ENCODE measurements at places on chromosomes 16 and 17. TPM values are rescaled to one million over a fixed set of nuclear protein-coding genes. Genes with fewer than 3 reads are reported as not detected.

- no peak for DNase-seq
- no peaks in the 10 kb centered on the region for H3K4me1 ChIP-seq
- no peak overlapping the region for H3K4me3 ChIP-seq
- H3K27ac ChIP-seq = no peak overlapping the region
Observed at GRCh38 chr17:48503747-48504146, 27.1 kb downstream of the HOXB1 start.

DNA sequence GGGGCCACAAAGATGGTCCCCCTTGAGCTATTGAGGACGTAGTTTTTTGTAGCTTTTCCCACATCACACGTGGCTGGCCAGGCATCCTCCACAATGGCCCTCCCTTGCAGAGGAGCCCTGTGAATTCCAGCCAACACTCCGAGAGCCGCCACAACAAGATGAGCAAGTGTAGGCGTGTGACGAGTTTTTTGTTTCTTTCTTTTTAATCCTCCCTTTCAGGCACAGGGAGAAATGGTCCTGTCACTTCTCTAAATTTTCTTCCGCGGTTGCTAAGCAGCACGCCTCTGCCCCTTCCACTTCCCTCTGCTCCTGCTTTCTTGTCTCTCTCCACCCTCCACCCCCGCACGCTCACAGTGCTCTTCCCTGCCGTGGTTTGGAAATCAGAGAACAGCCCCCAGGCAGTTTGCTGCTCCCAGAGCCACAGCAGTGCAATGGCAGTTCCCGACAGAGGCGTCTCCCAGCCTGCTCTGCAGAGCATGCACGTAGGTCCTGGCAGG is 68.0 kb upstream of the MRTFB start:
- H3K27me3 ChIP-seq = no peaks in the 10 kb centered on the region
- DNase-seq = peak; percentile 80
- H3K4me3 ChIP-seq = peak overlapping the region; percentile 45
- no peaks in the 10 kb centered on the region for H3K36me3 ChIP-seq

The SLFN11 gene
- 0.90 TPM for total RNA-seq

The SLC16A5 gene
- total RNA-seq = 17.0 TPM

DNA sequence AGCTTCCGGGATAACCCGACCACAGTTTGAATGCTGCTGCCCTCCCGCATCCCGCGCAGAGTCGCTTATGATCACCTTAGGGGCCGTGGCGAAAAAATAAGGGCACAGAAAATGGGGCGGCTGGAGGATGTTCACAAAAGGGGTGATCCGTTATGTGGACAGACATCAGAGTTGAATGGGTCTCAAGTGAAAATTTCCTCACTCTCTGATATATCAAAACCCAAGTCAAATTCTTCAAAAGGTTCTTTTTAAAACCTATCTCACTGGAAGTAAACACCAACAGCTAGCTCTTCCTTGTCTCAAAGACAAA is 400 bp upstream of the CEP112 start:
- no peak overlapping the region for H3K27ac ChIP-seq
- H3K27me3 ChIP-seq = no peaks in the 10 kb centered on the region
- H3K4me3 ChIP-seq = peak overlapping the region; percentile 82
- no peaks in the 10 kb centered on the region for H3K4me1 ChIP-seq

DNA sequence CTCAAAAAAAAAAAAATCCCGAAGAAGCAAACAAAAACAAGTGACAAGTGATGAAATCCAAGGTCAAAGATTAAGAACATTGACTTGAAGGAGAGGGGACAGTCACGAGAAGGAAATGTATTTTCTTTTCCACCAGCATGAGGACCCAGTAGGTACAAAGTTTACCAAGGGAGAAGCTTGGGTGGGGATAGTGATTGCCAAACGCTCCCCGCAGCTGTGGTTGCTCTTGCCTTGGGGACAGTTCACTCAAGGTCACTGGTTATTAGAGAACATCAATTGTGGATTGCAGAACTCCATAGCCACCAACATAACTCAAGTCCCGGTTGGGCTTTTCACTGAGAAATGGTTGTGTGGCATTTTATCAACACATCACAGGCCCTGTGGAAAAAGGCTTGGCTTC is 27.0 kb downstream of the RSL1D1 start:
- no peak overlapping the region for H3K4me3 ChIP-seq
- no peaks in the 10 kb centered on the region for H3K4me1 ChIP-seq
- DNase-seq = no peak

The GAST gene
- not detected for total RNA-seq

- H3K36me3 ChIP-seq = no peaks in the 10 kb centered on the region
- H3K27me3 ChIP-seq = no peaks in the 10 kb centered on the region
- no peak for DNase-seq
- no peak overlapping the region for H3K4me3 ChIP-seq
- H3K4me1 ChIP-seq = no peaks in the 10 kb centered on the region
Observed at GRCh38 chr17:72624652-72625051, 467.8 kb downstream of the SLC39A11 start.

- H3K4me1 ChIP-seq = no peaks in the 10 kb centered on the region
- no peak for DNase-seq
- no peak overlapping the region for H3K4me3 ChIP-seq
- no peaks in the 10 kb centered on the region for H3K36me3 ChIP-seq
- H3K27me3 ChIP-seq = no peaks in the 10 kb centered on the region
Observed at GRCh38 chr17:10042589-10043244, 137.6 kb upstream of the RCVRN start.

GRCh38 chr17:71790791-71791190 is 330.0 kb upstream of the SOX9 start:
- no peaks in the 10 kb centered on the region for H3K27me3 ChIP-seq
- H3K4me1 ChIP-seq = no peaks in the 10 kb centered on the region
- no peak overlapping the region for H3K27ac ChIP-seq
- no peaks in the 10 kb centered on the region for H3K36me3 ChIP-seq

GRCh38 chr17:32123782-32124181 is 18.5 kb upstream of the RHOT1 start:
- no peaks in the 10 kb centered on the region for H3K36me3 ChIP-seq
- no peak overlapping the region for H3K4me3 ChIP-seq
- no peak overlapping the region for H3K27ac ChIP-seq
- no peaks in the 10 kb centered on the region for H3K27me3 ChIP-seq
- no peaks in the 10 kb centered on the region for H3K4me1 ChIP-seq

DNA sequence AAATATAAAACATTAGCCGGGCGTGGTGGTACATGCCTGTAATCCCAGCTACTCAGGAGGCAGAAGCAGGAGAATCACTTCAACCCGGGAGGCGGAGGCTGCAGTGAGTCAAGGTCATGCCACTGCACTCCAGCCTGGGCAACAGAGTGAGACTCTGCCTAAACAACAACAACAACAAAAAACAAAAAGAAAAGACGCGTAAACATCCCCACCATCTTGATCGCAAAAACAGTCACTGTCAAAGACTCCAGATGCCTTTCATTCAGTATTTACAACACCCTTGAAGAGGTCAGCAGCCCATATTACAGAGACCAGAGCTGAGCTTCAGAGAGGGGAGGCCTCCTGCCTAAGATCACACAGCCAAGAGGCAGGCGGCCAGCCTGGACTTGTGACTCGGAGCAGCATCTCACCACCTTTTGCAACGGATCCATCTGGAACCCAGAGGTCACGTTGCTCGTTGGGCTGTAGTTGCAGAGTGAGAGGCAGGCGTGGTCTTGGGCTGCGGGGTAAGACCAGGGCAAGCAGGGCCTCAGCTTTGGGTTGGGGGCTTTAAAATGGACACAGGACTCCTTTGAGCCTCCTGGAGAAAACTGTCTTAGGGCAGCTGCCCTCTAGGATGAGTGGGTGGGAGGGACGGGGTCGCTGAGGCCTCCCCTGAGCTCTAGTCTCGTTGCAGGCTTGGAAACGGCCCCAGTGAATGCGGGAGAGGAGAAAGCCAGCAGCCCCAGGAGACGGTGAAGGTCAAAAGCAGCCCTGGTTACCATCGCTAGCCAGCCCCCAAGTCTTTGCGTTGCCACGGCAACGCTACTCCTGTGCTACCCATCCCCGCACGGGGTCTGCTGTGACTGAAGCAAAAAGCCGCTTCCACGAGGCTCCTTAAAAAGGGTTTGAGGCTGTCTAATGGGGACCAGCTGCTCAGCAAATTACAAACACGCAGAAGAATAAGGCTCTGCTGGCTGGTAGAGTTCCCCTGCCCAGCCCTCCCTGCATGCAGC is 26.1 kb downstream of the LGALS3BP start:
- H3K36me3 ChIP-seq = peaks cover 7% of the 10 kb centered on the region
- no peak overlapping the region for H3K4me3 ChIP-seq
- no peaks in the 10 kb centered on the region for H3K27me3 ChIP-seq
- H3K4me1 ChIP-seq = no peaks in the 10 kb centered on the region

GRCh38 chr16:82083710-82084353 is 48.8 kb downstream of the HSD17B2 start:
- no peaks in the 10 kb centered on the region for H3K4me1 ChIP-seq
- peaks cover 14% of the 10 kb centered on the region for H3K36me3 ChIP-seq
- no peak overlapping the region for H3K4me3 ChIP-seq
- no peak overlapping the region for H3K27ac ChIP-seq
- no peaks in the 10 kb centered on the region for H3K27me3 ChIP-seq

The GDPD3 gene
- total RNA-seq = 3.8 TPM

DNA sequence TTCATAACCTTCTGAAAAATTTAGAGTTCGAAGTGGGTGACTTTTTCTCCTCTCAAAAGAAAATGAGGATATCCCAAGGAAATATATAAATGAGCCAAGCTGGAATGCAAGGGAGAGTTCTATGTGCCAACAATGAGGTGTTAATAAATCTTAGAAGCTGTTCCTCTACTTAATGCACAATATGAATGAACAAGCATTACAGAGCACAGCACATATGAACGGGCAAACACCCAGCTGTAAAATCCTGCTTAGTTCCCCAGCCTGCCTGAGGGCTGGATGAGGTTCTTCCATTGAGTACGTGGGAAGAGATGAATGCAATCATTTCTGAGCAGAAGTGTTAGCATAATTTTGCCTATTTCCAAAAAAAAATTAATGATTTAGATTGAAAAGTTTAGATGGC is 58.1 kb downstream of the WDR59 start:
- no peaks in the 10 kb centered on the region for H3K4me1 ChIP-seq
- no peak for DNase-seq
- no peak overlapping the region for H3K4me3 ChIP-seq
- H3K36me3 ChIP-seq = peaks cover 16% of the 10 kb centered on the region
- H3K27me3 ChIP-seq = no peaks in the 10 kb centered on the region

GRCh38 chr17:28339431-28339830 is 3.9 kb downstream of the TNFAIP1 start:
- H3K27me3 ChIP-seq = no peaks in the 10 kb centered on the region
- no peak overlapping the region for H3K4me3 ChIP-seq
- DNase-seq = no peak
- no peak overlapping the region for H3K27ac ChIP-seq

The KCNJ18 gene
- not detected for total RNA-seq

DNA sequence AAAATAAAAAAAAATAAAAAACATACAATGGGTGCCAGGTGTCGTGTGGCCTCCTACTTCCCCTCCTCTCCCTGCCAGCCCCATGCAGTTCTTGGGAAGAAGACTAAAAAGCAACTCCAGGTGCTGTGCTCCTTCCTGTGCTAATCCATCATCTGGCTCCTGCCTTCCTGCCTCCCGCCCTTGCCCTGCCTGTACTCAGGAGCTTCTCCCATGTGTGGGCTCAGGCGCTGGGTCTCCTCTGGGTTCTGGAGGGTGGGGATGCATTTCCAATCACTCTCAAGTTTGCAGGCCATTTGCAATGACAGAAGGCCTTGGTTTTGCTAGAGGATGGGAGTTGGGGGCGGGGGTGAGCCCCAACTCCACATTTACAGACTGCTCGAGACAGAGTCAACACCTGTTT is 122.9 kb downstream of the SDK2 start:
- no peaks in the 10 kb centered on the region for H3K27me3 ChIP-seq
- no peaks in the 10 kb centered on the region for H3K36me3 ChIP-seq
- no peak overlapping the region for H3K27ac ChIP-seq
- no peaks in the 10 kb centered on the region for H3K4me1 ChIP-seq

The MEIOC gene
- 3.0 TPM for total RNA-seq

GRCh38 chr17:70517816-70518215 is 348.5 kb downstream of the KCNJ2 start:
- DNase-seq = no peak
- no peak overlapping the region for H3K4me3 ChIP-seq
- H3K4me1 ChIP-seq = no peaks in the 10 kb centered on the region
- no peak overlapping the region for H3K27ac ChIP-seq

The RNF222 gene
- 0.09 TPM for total RNA-seq

The LRRC37A gene
- total RNA-seq = 2.0 TPM

GRCh38 chr17:5078106-5079028 is at the start of gene ZFP3:
ZFP3 (plus strand) TSS chr17:5078467; CDS start chr17:5091505, 13,038 bp downstream.
- no peaks in the 10 kb centered on the region for H3K36me3 ChIP-seq
- no peak within 1 kb of the TSS for H3K4me3 ChIP-seq
- no peaks in the 10 kb centered on the region for H3K27me3 ChIP-seq
- no peaks in the 10 kb centered on the region for H3K4me1 ChIP-seq

DNA sequence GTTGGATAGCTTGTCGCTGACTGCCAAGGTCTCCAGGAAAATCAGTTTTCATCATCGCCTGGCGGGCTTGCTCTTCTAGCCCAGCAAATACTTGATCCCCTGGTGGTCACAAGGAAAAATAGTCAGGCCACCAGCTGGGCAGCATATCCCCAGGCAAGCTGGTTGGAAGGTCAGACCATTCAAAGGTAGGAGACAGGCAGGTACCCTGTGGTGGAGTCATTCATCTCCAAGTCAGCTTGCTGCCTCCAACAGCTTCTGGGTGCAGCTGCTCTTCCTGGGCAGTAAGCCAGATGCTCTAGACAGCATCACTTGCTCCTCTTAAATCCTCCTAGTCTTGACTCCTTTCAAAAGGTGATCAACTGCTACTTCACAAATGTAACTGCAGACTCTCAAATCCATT is 16.0 kb downstream of the ZNF821 start:
- peak; percentile 46 for DNase-seq
- peaks cover 10% of the 10 kb centered on the region for H3K36me3 ChIP-seq
- no peak overlapping the region for H3K27ac ChIP-seq
- no peak overlapping the region for H3K4me3 ChIP-seq

GRCh38 chr17:45370949-45371413 is 54.2 kb upstream of the MAP3K14 start:
- no peaks in the 10 kb centered on the region for H3K36me3 ChIP-seq
- no peaks in the 10 kb centered on the region for H3K27me3 ChIP-seq

DNA sequence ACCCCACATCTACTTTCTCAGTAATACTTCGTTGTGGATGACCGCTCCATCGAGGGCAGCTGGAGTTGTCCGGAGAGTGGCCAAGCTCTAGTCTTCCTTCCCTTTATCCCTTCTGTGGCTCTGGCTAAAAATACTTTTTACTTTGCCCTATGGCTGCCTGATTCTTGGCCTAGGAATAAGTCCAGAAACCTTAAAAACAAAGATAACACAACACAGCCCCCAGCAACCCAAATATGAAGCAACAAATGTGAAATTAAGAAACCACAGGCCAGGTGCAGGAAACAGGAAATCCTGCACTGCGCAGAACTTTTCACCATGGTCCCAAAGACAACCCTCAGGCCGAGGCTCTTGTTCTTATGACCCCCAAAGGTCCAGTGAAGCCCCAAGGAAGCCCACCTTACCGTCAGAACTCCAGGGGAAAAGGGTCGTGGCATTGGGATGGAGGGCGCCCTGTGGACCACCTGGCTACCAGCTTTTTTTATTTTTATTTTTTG is 26.0 kb downstream of the TK2 start:
- H3K36me3 ChIP-seq = no peaks in the 10 kb centered on the region
- no peak for DNase-seq
- H3K27me3 ChIP-seq = no peaks in the 10 kb centered on the region
- H3K4me3 ChIP-seq = no peak overlapping the region
- no peak overlapping the region for H3K27ac ChIP-seq
- H3K4me1 ChIP-seq = no peaks in the 10 kb centered on the region

The MEFV gene
- total RNA-seq = not detected

GRCh38 chr17:80716986-80717719 is 172.5 kb downstream of the RPTOR start:
- no peak for DNase-seq
- H3K27me3 ChIP-seq = no peaks in the 10 kb centered on the region
- no peak overlapping the region for H3K4me3 ChIP-seq
- H3K4me1 ChIP-seq = peaks cover 3% of the 10 kb centered on the region
- H3K36me3 ChIP-seq = no peaks in the 10 kb centered on the region

The CHRNE gene
- total RNA-seq = 0.31 TPM

The ALOX12 gene
- total RNA-seq = 1.9 TPM

- H3K36me3 ChIP-seq = no peaks in the 10 kb centered on the region
- no peak overlapping the region for H3K27ac ChIP-seq
- no peak for DNase-seq
- H3K4me3 ChIP-seq = no peak overlapping the region
Observed at GRCh38 chr16:52364500-52364899, 182.4 kb downstream of the TOX3 start.
